ENCODE measurements at places on chromosomes 6 and 20.
A peak's percentile ranks its signal among the peaks of the same experiment; 100 is the strongest.

DNA sequence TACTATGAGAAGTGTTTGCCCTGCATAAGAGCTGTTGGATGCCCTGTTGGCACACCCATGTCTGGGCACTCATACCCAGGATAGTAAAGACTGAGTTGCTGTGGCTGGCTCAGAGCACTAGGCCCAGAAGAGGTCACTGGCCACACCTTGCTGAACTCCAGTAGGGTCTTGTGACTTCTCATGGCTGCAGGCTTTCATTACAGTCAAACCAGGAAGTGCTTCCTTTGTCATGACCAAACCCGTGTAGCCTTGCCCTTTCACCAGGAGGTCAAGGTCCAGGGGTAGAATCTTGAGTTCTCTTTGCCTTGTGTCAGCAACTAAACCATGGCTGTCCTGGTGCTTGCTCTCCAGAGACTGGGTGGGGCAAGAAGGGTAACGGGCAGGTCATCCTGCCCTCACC, 49.5 kb downstream of the CD164 start:
- H3K27ac ChIP-seq: no peak overlapping the region
- no peaks in the 10 kb centered on the region for H3K36me3 ChIP-seq
- no peaks in the 10 kb centered on the region for H3K4me1 ChIP-seq
- no peak overlapping the region for H3K4me3 ChIP-seq
- no peaks in the 10 kb centered on the region for H3K27me3 ChIP-seq

GRCh38 chr6:27553123-27553904, 80.4 kb upstream of the ZNF184 start:
- H3K27me3 ChIP-seq: peaks cover 91% of the 10 kb centered on the region
- no peaks in the 10 kb centered on the region for H3K36me3 ChIP-seq
- no peak for DNase-seq
- H3K4me3 ChIP-seq: no peak overlapping the region

DNA sequence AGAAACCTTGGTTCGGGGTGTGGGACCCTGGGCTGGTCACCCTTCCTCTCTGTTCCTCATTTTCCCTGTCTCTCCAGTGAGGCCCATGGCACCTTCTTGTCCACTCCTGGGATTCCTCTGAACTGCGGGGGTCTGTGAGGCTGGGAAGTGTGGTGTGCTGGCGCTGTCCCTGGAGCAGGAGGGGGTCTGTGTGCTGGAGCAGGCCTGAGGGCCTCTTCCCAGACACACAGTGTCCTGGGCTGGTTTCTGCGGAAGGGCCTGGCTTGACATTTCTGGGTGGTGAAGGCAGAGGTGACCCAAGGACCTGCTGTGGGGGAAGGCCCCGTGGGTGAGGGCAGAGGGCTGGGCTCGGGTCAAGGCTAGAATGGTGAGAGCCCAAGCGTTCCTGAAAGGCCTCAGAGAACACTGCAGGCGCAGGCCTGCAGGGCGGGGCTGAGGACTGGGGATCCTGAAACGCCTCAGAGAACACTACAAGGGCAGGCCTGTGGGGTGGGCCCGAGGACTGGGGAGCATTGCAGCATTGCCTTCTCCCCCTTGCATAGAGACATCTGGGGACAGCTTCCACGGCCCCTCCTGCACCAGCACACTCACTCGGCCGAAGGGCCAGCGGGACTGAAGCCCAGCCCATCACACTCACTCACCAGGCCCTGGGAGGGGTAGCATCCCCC, 10.6 kb upstream of the BAK1 start:
- peaks cover 28% of the 10 kb centered on the region for H3K4me1 ChIP-seq
- H3K27ac ChIP-seq: peak overlapping the region; percentile 94
- no peak overlapping the region for H3K4me3 ChIP-seq
- H3K36me3 ChIP-seq: no peaks in the 10 kb centered on the region

- DNase-seq: no peak
- H3K36me3 ChIP-seq: no peaks in the 10 kb centered on the region
- H3K27ac ChIP-seq: no peak overlapping the region
- H3K4me3 ChIP-seq: no peak overlapping the region
Observed at GRCh38 chr6:166032366-166033200, 135.1 kb downstream of the TBXT start.

DNA sequence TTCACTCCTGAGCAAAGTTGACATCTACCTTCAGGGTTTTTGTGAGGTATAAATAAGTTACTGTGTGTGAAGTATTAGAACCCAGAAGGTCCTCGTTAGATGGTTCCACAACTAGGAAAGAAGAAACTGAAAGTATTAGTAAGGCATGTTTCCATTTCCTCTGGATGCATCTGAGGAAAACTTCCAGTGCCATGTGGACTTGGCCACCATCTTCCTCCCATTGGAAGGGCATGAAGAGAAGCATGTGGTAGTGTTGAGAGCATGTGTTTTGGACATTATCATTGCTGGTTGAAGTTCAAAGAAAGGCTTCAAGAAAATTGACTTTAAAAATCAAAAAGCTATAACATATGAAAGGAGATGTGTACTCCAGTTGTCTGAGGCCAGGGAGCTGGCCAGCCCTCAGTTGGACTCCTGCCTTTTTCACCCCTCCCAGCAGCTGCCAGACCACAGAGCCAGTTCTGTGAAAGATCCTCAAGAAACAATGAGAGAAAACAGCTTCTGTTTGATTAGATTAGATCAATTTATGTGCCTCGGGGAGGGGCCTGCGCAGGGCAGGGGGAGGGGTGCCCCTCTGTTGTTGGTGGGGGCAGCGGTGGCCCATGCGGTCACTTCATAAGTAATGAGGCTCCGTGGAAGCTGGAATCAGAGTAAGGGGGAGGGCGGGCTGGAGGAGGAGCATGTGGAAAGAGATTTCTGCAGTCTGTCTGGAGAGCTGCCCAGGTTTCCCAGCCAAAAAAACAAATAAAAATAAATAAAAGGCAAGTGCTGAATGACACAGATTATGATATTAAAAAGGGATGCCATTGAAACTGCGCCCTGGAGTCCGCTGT, 154.0 kb downstream of the JARID2 start:
- H3K27ac ChIP-seq: no peak overlapping the region
- H3K36me3 ChIP-seq: no peaks in the 10 kb centered on the region
- no peak overlapping the region for H3K4me3 ChIP-seq
- DNase-seq: peak; percentile 93
- H3K27me3 ChIP-seq: no peaks in the 10 kb centered on the region

- peaks cover 6% of the 10 kb centered on the region for H3K4me1 ChIP-seq
- H3K36me3 ChIP-seq: no peaks in the 10 kb centered on the region
- H3K27ac ChIP-seq: no peak overlapping the region
- H3K4me3 ChIP-seq: no peak overlapping the region
- H3K27me3 ChIP-seq: no peaks in the 10 kb centered on the region
Observed at GRCh38 chr20:40393197-40394079, 295.6 kb downstream of the MAFB start.

DNA sequence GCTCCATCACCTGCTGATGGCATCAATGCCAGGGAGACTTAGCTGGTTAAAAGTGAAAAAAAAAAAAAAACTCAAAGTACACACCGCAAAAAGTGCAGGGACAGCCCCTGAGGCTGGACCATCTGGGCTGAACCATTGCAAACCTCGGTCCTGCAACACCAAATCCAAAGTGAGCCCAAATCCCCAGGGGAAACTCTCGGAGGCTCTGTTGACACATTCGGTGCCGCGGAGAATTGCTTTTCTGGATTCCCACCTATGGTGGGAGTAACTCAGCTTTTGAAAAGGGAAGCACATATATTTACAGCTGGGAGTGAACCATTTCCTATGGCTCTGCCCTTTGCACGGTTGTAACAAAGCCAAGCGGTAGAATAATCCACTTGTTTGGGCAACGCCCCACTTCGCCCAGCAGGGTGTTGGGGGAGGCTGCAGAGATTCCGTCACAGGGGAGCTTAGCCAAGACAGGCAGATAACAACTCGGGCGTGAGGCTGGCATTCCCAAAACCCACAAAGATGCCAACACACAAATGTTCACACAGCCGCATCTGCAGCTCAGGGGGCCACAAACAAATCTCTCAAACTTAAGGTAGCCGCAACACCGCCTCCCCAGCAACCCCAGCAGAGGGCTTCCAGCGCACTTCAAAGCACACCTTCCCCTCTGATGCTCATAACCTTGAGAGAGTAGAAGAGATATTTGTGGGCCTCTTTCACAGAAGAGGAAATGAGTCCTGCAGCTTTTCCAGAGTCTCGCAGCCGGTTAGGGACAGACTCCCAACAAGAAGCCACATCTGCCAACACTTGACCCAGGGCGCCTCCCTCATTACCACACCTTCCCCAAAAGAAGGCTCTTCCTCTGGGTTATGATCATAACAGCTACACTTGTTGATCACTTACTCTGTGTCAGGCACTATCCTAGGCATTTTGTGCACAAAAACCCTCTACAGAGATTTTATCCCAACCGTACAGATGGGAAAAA, 11.4 kb downstream of the ZC3H12D start:
- no peak overlapping the region for H3K4me3 ChIP-seq
- H3K36me3 ChIP-seq: no peaks in the 10 kb centered on the region
- no peak for DNase-seq
- H3K4me1 ChIP-seq: peaks cover 3% of the 10 kb centered on the region
- no peaks in the 10 kb centered on the region for H3K27me3 ChIP-seq

GRCh38 chr6:88458662-88459061, 292.5 kb upstream of the CNR1 start:
- no peak overlapping the region for H3K27ac ChIP-seq
- no peak for DNase-seq
- no peaks in the 10 kb centered on the region for H3K4me1 ChIP-seq
- no peaks in the 10 kb centered on the region for H3K36me3 ChIP-seq
- no peak overlapping the region for H3K4me3 ChIP-seq
- no peaks in the 10 kb centered on the region for H3K27me3 ChIP-seq

- H3K27ac ChIP-seq: no peak overlapping the region
- H3K36me3 ChIP-seq: no peaks in the 10 kb centered on the region
- peaks cover 4% of the 10 kb centered on the region for H3K4me1 ChIP-seq
- H3K4me3 ChIP-seq: no peak overlapping the region
Observed at GRCh38 chr20:8601542-8601912, 467.4 kb upstream of the PLCB4 start.

DNA sequence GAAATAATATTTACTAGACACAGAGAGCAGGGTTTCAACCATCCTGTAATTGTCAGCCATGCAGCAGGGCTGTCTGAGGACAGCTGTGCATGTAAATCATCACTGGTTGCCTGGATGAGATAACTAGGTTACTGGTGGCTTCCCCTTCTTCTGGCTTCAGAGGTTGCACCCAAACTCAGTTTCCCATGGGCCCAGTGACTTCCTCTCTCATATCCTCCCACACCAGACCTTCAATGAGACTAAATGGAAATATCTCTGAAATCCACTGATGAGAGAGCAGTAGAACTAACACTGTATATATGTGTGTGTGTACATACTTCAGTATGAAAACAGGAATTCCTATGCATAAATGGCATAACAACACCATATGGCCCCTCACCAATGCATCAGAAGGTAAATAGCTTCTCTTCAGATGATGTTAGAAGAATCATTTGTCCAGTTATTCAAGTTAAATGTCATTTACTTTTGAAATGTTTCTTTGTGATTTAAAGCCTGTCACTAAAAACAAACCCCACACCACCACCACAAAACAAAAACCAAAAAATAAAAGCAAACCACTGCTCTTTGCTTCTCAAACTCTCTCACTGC, 51.0 kb upstream of the IL20RA start:
- no peak for DNase-seq
- H3K27me3 ChIP-seq: no peaks in the 10 kb centered on the region
- no peak overlapping the region for H3K4me3 ChIP-seq
- no peak overlapping the region for H3K27ac ChIP-seq

- no peak overlapping the region for H3K4me3 ChIP-seq
- no peak for DNase-seq
- H3K36me3 ChIP-seq: no peaks in the 10 kb centered on the region
- H3K27ac ChIP-seq: no peak overlapping the region
- H3K4me1 ChIP-seq: peaks cover 10% of the 10 kb centered on the region
Observed at GRCh38 chr6:19299129-19299528, 538.0 kb upstream of the ID4 start.

GRCh38 chr6:170271771-170272314, 19.0 kb downstream of the DLL1 start:
- no peaks in the 10 kb centered on the region for H3K27me3 ChIP-seq
- no peak overlapping the region for H3K4me3 ChIP-seq
- DNase-seq: no peak
- no peaks in the 10 kb centered on the region for H3K36me3 ChIP-seq

DNA sequence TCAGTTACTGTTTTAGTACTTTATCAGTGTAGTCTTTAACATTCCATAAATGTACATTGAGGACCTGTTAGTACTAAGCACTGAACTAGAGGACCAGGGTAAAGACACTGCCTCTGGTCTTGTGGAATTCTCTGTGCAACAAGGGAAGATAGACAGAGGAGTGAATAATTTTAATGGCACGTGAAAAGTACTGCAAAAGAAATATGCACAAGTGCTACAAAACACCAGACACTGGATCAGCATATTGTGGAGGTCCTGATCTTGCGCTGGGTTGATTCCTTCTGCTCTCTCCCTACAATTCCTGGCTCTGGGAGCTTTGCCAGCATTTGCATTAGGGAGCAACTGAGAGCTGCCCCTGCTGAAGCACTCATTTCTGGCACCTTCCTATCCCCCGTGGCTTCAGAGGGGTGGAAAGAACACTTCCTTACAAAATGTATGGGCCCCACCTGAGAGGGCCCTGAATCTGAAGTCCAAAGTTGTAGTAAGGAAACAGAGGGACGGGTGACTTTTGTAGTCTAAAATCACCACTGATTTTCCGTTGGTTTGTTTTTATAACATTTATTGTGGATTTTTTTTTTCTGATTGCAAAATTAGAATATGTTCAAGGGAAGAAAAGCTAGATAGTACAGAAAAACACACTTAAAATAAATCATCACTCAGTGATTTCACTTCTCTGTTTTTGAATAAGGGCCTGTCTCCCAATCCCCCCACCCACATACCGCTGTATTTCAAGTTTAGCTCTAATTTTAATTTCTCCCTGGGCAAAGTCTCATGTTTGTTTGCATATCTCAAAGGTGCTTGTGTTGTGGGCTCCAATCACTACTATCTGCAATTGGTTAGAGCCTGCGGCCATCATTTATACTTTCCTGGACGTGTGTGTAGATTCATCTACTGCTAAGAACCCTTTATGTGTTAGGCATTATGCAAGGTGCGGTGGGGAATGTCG, 4.9 kb downstream of the PKIG start:
- H3K36me3 ChIP-seq: peaks cover 9% of the 10 kb centered on the region
- H3K27me3 ChIP-seq: no peaks in the 10 kb centered on the region
- no peak for DNase-seq
- H3K4me1 ChIP-seq: peaks cover 10% of the 10 kb centered on the region

GRCh38 chr20:23212464-23212995, 126.4 kb upstream of the CD93 start:
- H3K27ac ChIP-seq: no peak overlapping the region
- peaks cover 6% of the 10 kb centered on the region for H3K4me1 ChIP-seq
- no peak for DNase-seq

DNA sequence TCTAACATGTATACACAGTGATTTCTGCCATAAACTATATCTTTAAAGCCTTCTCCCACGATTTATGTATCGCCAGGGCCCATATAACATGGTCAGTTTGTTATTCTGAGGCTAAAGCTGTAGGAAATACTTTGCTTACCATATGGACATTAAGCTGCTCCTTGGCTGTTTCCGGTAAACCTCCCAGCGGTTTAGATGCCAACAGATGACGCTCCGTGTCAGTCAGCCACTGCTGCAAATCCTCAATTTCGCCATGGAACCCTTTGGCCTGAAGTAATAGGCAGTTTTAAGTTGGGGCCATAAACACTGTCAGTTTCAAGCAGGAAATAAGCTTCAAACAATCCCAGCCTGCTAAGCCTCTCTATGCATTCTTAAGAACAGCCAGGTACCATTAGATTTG, 145.4 kb downstream of the DST start:
- DNase-seq: no peak
- no peak overlapping the region for H3K27ac ChIP-seq
- H3K27me3 ChIP-seq: no peaks in the 10 kb centered on the region
- H3K4me1 ChIP-seq: no peaks in the 10 kb centered on the region
- H3K36me3 ChIP-seq: peaks cover 2% of the 10 kb centered on the region

GRCh38 chr6:81764531-81764930, 12.1 kb upstream of the TENT5A start:
- H3K36me3 ChIP-seq: no peaks in the 10 kb centered on the region
- H3K4me1 ChIP-seq: peaks cover 11% of the 10 kb centered on the region
- H3K27ac ChIP-seq: no peak overlapping the region
- H3K27me3 ChIP-seq: no peaks in the 10 kb centered on the region
- no peak for DNase-seq

Measured in lung (tissue), 17 donors.